Activated naive CD8-positive, alpha-beta T cell treated with anti-CD3 and anti-CD28 coated beads, Interleukin-2, amount 50 U/mL, for 24 hours (primary cell): ENCODE measurements at places on chromosomes 1 and 21.

DNA sequence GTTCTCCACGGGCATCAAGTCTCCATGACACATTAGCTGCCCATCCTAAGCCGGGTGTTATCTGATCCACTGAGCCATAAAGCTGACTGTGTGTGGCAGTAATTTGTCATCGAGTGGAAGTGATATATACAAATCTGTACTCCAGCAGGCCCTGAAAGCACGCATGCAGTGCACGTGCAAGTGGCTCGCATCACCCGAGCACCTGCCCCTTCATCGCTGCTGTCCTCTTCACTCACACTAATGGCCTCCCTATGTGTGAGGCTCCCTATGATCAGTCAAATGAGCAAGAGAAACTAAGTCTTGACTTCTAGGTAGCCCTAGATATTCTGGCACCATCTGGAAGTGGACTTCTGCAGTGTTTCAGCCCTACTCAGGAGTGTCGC, 248.6 kb downstream of the MATN1 start:
- H3K27me3 ChIP-seq: peaks cover 3% of the 10 kb centered on the region
- no peaks in the 10 kb centered on the region for H3K4me1 ChIP-seq
- H3K36me3 ChIP-seq: no peaks in the 10 kb centered on the region
- H3K27ac ChIP-seq: no peak overlapping the region

- no peak for DNase-seq
- H3K27ac ChIP-seq: no peak overlapping the region
- H3K36me3 ChIP-seq: no peaks in the 10 kb centered on the region
- H3K4me1 ChIP-seq: no peaks in the 10 kb centered on the region
Measured at GRCh38 chr21:45041351-45041805, 33.0 kb upstream of the ADARB1 start.

GRCh38 chr1:20974069-20974468, 187.0 kb upstream of the HP1BP3 start:
- DNase-seq: no peak
- no peak overlapping the region for H3K4me3 ChIP-seq
- no peaks in the 10 kb centered on the region for H3K27me3 ChIP-seq
- no peak overlapping the region for H3K27ac ChIP-seq

- H3K27ac ChIP-seq: no peak overlapping the region
- H3K36me3 ChIP-seq: no peaks in the 10 kb centered on the region
- no peaks in the 10 kb centered on the region for H3K4me1 ChIP-seq
- no peak overlapping the region for H3K4me3 ChIP-seq
- peaks cover 5% of the 10 kb centered on the region for H3K27me3 ChIP-seq
Measured at GRCh38 chr1:184188037-184188436, 136.5 kb downstream of the TSEN15 start.

DNA sequence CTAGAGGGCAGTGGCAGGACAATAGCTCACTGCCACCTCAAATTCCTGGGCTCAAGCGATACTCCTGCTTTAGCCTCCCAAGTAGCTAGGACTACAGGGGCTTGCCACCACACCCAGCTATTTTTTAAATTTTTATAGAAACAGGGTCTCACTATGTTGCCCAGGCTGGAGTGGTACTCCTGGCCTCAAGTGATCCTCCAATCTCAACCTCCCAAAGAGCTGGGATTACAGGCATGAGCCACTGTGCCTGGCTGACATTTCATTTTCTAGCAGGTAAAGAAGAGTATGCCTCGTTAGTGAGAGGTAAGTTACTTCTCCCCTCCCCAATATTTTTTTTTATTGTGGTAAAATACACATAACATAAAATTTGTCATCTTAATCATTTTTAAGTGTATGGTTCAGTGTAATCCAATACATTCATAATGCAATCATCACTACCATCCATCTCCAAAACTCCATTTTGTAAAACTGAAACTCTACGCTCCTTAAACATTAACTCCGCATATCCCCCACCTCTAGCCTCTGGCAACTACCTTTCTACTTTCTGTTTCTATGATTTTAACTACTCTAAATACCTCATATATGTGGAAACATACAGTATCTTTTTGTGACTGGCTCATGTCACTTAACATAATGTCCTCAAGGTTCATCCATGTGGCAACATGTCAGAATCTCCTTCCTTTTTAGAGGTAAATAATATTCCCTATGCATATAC, 22.4 kb downstream of the ZZZ3 start:
- H3K4me1 ChIP-seq: peaks cover 39% of the 10 kb centered on the region
- no peaks in the 10 kb centered on the region for H3K27me3 ChIP-seq
- no peak for DNase-seq
- H3K4me3 ChIP-seq: no peak overlapping the region

GRCh38 chr1:51621161-51621560, 4.3 kb downstream of the OSBPL9 start:
- H3K36me3 ChIP-seq: no peaks in the 10 kb centered on the region
- no peaks in the 10 kb centered on the region for H3K27me3 ChIP-seq
- no peak overlapping the region for H3K4me3 ChIP-seq
- no peak for DNase-seq

- H3K36me3 ChIP-seq: no peaks in the 10 kb centered on the region
- no peak overlapping the region for H3K27ac ChIP-seq
- H3K27me3 ChIP-seq: no peaks in the 10 kb centered on the region
- H3K4me1 ChIP-seq: peaks cover 2% of the 10 kb centered on the region
Measured at GRCh38 chr21:44505673-44506278, 34.2 kb downstream of the KRTAP10-1 start.

GRCh38 chr1:85058311-85058710, 10.0 kb upstream of the MCOLN3 start:
- no peak overlapping the region for H3K27ac ChIP-seq
- peaks cover 20% of the 10 kb centered on the region for H3K4me1 ChIP-seq
- peaks cover 11% of the 10 kb centered on the region for H3K27me3 ChIP-seq
- H3K4me3 ChIP-seq: no peak overlapping the region
